ENCODE measurements at places on chromosomes 1 and 21. TPM values are rescaled to one million over a fixed set of nuclear protein-coding genes. Genes with fewer than 3 reads are reported as not detected.

LRRC71 gene
- under 0.01 TPM for total RNA-seq

PTP4A2 gene
- total RNA-seq = 152 TPM

RGS16 gene
- 0.65 TPM for total RNA-seq

LEFTY2 gene
- total RNA-seq = not detected

HSPA6 gene
- 0.99 TPM for total RNA-seq

SPATA21 gene
- not detected for total RNA-seq

NIPAL3 gene
- 12.4 TPM for total RNA-seq

RSPO1 gene
- total RNA-seq = not detected

CHI3L2 gene
- total RNA-seq = not detected

TMEM61 gene
- not detected for total RNA-seq

SLC1A7 gene
- total RNA-seq = not detected

TFB2M gene
- 12.5 TPM for total RNA-seq

HTR6 gene
- total RNA-seq = not detected

IGSF21 gene
- total RNA-seq = not detected

FAAH gene
- 1.6 TPM for total RNA-seq

LMX1A gene
- not detected for total RNA-seq

ARTN gene
- not detected for total RNA-seq

ANKRD35 gene
- 0.22 TPM for total RNA-seq

HPDL gene
- 0.60 TPM for total RNA-seq

ERG gene
- total RNA-seq = 50.8 TPM

NTRK1 gene
- not detected for total RNA-seq

SAMD13 gene
- 1.7 TPM for total RNA-seq

BRDT gene
- total RNA-seq = not detected

PRRX1 gene
- 0.65 TPM for total RNA-seq

KCNA2 gene
- total RNA-seq = not detected

PSEN2 gene
- total RNA-seq = 36.4 TPM

KCND3 gene
- total RNA-seq = 0.20 TPM

AMPD1 gene
- not detected for total RNA-seq

AZIN2 gene
- 0.65 TPM for total RNA-seq
